ENCODE measurements at places on chromosomes 2 and 18.

DNA sequence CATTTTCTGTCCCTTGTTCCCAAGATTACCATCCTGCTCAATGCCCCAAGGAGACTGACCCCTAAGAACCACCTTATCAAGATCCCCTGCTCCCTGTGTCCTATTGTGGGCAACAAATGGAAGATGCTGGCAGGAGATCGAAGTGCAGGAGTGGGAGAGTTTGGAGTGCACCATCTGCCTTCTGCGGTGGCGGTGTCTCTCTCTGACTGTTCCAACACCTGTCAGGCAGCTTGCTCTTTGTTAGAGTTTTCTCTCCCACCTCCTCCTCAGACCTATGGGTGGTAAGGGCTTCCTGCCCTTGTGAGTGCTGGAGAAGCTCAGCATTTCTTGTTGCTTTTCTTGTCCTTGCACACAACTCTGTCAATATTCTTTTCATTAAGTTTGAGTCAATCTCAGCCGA lies 64.1 kb upstream of the SPHKAP start:
- no peak for DNase-seq

DNA sequence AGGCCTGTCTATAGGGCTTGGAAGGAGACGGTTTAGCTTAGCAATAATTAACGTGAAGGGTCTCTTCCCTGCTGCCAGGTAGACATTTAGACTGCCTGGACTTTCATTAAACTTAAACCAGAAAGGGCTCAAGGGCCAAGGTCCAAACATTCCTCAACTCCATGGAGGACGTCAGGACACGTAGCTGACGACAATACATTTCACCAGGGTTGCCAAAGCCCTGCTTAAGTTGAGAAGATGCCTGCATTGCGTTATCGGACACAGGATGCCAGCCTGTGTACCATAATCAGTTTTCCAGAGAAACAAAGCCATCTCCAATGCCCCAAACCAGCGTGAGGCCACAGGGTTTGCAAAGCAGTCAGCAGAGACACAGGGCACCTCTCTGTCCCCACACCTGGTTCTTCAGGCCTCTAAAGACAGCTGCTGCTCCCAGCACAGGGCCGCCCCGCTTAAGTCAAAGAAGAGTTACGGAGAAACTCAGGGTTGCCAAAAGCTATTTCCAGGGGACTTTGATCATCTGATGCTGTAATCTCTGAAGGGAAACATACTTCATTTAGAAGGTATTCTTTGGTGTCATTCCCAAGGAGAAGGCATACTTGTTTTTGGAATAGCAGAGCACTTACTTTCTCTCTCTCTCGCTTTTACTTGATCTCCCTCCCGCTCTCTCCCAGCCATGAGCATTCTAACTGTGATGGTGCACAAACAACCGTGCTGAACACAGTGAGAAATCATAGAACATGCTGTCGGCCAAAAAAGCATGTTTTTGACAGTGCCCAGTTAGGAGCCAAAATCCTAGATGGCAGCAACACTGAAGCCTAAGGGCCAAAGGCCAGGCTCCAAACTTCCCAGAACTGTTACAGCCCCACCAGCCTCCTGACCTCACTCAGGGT lies 46.0 kb downstream of the TTC32 start:
- no peak for DNase-seq

GRCh38 chr2:118122594-118123281 lies 34.5 kb downstream of the INSIG2 start:
- no peak for DNase-seq

DNA sequence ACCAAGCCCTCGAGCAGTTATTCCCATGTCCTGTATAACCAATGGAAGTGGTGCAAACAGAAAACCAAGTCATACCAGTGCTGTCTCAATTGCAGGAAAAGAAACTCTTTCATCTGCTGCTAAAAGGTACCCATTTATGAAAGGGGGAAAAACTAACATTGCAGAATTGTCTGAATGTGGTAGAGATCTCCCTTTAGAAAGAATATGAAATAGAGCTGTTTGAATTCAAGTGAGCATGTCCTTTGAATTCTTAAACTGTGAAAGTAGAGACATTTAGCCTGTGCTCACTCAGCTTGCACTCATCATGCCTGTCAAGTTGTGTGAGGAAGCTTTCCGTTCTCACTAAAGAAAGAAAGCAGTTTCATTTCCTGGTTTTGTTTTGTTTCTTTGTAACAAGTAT lies 87.4 kb downstream of the EML4 start:
- DNase-seq: no peak

GRCh38 chr2:65582364-65582763 lies 150.0 kb upstream of the SPRED2 start:
- DNase-seq: no peak

GRCh38 chr2:113324684-113325160 lies 46.0 kb upstream of the PAX8 start:
- DNase-seq: peak; percentile 38

DNA sequence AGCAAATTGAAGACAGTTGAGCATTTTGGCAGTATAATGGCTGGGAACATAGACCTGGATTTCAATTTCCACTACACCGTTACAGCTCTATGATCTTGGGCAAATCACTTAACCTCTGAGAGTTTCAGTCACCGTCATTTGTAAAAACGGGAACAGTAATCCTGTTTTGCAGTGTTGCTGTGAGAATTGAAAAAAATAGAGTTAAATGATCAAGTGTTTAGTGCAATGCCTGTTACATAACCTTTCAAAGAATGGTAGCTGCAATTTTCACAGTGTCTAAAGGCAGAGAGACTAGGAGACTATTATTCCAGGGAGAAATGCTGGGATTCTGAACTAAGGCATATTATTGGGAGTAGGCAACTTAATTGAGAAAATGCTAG lies 2.0 kb downstream of the AGPS start:
- DNase-seq: no peak

DNA sequence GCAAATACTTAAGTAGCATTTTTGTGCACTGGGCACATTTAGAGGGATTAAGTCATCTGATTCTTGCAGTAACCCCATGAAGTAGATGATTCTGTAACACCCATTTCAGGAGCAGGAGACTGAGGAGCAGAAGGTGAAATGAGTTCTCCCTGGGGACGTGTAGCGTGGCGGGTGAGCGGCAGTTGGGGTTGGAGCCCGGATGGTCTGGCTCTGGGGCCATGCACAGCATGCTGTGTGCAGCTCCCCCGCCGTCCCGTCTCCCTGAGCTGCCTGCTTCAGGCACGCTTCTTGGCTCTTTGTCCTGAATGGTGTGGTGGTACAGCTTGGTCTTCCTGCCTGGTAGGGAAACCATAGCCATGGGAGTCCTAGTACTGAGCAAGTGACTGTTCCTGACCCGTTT lies 32.4 kb downstream of the INPP4A start:
- DNase-seq: no peak
